ENCODE measurements at places on chromosomes 11 and 22.

DNA sequence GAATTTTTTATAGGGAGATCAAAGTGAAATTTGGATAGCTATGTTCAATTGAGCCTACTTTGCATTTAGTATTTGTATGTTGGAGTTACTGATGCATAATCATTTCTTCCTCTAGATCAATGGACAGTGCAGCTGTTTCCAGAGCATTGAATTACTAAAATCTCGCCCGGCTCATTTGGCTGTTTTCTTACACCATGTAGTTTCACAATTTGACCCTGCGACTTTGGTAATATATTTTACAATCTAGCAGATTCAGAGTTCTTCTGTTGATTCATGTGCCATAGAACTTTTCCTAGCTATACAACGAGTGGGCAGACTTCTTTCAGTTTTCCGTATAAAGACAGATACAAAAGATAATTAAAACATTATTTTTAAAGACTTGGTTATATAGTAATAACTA, 70.0 kb upstream of the GRIK4 start:
- no peak for DNase-seq

GRCh38 chr22:39349967-39350726, at the start of gene SYNGR1:
Gene SYNGR1, plus strand, starts transcription at chr22:39349991. Its CDS starts 20 bp downstream, at chr22:39350011.
- no peak for DNase-seq

DNA sequence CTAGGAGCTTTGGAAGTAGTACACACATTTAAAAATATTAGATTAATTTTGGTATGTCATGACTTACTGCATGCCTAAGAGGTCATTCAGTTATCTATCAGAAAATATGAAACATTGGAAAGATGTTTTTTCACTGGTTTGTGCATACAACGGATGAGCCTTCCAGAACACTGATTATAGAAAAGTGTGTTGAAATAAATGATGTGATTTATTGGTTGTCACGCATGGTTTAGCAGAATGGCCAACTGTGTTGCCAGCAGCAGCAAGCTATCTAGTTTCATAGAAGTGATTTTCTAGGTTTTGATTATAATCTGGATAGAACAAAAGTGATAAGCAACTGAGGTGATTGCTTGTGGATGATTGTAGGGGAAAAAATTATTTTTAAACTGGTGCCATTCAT, 53.6 kb downstream of the DDX10 start:
- no peak for DNase-seq

DNA sequence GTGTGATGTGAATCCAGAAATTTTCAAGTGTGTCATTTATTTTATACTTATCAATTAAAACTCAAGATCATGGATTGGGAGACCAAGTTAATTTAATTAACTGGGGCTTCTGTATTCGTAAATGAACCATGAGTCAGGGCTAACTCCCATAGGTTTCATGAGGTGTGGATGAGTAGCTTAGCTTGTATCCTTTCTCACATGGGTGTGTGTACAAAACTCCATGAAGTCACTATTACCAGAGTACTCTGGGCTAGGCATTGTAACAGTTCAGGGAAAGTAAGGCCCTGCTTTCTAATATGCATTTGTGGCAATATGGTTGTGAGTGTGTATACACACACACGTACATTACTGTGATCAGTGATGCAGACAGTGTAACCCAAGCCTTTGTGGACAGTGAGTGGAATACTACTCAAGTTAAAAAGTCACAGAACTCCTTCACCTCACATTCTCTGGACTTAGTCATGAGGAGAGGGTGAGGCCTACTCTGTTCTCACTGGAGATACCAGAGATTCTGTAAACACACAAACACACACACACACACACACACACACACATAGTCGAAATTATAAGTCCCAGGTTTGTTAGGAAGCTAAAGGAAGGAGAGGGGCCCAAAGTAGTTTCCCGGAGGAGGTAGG, 3.5 kb downstream of the CNTF start:
- no peak for DNase-seq

DNA sequence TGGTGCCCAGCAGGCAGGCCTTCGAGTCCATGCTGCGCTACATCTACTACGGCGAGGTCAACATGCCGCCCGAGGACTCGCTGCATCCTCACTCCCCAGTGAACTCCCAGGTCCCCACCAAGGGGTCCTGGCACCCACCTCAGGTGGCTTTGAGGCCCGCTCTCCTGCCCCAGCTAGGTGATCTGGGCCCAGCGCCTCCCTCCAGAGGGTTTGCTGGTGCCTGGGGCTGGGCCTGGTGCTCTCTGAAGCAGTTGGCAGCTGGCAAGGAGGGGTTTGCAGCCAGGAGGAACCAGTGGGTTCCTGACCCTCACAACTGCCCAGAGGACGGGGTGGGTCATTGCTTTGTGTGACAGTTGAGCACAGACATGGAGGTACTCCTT, 5.9 kb downstream of the THAP7 start:
- no peak for DNase-seq

DNA sequence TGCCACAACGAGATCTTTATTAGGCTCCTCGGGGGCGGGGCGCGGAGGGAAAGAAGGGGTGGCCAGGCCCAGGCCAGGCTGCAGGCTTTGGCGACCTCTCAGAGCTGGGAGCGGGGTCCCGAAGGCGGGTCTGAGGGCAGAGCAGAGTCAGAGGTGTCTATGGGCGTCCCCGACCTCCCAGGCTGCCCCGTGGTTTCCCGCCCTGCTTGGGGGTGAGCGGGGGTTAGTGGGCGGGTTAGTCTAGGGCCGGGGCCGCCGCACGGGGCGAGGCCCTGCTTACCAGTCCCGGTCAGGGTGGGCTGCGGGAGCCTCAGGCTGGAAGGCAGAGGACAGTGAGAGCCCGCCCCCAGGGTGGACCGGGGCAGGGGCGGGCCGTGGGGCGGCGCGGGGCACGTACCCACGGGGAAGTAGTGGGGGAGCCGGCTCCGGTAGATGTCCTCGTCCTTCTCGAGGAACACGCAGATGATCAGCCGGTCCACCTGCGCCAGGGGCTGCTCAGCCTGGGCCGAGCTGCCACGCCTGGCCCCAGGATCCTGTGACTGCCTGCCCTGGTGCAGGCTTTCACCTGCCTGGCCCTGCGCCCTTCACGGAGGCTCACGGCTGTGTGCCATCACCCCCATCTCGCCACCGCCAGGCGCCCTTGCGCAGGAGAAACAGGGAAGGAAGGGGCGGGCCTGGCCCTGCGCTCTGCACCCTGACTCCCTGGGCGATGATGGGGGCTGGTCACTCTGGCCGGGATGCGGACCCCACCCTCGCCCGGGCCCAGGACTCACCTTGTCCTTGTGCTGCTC, 12.5 kb downstream of the OTUB1 start:
- DNase-seq, result no peak

DNA sequence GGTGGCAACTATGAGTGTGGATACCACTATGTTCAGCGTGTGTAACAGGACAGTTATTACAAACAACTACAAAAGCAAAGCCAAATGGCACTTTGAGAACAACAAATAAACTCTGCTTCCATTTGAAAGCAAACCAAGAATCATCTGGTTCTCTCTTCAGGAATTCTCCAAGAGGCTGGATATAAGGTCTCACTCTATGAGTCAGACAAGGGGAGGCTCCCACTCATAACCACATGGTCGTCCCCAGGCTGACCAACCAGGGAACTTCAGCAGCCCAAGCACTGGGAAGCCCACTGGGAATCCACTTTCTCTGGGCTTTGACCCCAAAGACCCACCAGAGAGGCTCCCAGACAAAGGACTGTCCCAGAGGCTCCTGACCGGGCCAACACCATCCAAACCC, 35.3 kb downstream of the DGCR2 start:
- no peak for DNase-seq

DNA sequence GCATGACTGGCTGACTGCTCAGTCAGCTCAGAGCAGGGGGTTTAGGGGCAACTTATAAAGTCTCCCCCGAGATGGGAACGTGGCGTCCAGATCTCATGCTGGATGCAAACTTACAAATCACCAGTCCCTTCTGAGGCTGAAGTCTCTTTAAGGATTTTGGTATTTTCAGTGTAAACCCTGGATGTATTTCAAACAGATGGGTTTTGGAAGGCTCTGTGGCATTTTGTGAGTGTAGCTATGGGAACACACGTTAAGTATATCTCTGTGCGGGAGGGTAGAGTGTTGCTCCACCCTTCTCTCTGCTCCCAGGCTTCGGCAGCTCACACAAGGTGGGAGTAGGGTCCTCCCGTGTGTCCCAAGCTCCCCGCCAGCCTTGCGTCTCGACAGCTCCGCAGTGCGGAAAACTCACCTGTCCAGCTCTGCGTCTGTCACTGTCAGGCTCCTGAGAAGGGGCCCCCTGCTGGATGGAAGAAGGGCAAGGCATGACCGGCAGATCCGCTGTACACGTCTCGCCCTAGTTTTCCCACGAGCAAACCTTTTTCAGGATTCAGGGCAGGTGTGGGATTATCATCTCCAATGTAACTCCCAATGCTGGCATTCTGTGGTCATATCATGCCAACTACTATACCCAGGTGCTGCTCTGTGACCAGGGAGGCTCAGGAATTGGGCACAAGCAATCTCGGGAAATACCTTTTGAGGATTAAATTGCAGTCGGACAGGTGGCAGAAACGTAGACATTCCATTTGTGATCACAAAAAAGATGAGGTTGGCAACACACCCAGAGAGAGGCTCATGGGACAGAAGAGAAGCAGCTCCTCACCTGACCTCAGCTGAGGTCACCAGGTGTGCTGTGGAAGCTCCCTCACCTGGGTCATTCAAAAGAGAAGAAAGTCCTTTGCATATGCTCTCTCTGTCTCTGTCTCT, 313.9 kb upstream of the B3GAT1 start:
- no peak for DNase-seq

- DNase-seq, result no peak
Measured at GRCh38 chr11:66071381-66071801, 1.3 kb downstream of the PACS1 start.

GRCh38 chr11:15795378-15795777, 561.0 kb downstream of the SOX6 start:
- DNase-seq, result no peak

- no peak for DNase-seq
Measured at GRCh38 chr11:106656646-106657045, 361.6 kb downstream of the GUCY1A2 start.

DNA sequence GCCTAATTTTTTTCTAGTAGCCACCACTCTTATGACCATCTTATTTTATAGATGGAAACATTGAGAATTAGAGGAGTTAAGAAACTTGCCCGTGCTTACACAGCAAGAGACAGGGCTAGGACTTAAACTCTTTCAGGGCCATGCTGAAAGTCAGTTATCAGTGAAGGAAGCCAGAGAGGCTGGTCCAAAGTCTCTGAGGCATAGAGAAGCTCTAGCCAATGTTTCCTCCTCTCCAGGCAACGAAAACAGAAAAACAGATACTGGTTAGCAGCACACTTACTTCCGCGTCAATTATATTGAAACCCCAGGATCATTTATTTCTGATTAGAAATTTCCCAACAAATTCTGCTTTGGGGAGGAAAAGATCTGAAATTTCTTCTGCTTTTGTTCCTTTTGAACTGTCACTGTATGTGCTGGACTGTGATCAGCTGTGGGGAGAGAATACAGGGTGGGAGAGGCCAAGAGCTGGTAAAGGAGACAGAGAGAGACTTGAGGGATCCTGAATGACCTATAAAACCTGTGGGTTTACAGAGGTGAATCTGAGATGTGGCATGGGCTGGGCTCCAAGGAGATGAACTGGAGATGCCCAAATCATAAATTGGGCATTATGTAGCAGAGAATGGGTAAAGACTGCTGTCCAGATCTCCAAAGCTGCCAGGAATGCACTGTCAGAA, 37.5 kb upstream of the CAPRIN1 start:
- DNase-seq, result no peak

DNA sequence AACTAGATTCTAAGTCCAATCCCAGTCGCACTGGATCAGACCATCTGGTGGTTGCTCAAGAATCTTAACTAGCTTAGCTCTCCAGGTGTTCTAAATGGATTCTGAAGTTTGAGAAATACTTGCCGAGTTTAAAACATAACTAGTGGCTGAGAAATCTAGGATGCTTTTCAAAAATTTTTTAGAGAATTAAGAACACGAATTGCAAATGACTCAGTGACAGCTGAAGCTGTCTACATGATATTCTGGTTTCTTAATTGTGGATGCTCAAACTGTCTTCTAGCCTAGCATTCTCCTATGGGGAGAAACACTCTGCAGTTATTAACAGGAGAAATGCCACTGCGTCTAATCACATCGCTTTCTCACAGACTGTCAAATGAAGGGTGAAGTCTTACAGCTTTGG, 20.2 kb upstream of the TP53AIP1 start:
- DNase-seq, result no peak

- no peak for DNase-seq
Measured at GRCh38 chr11:60362241-60362640, 16.1 kb upstream of the MS4A7 start.

- peak; percentile 78 for DNase-seq
Measured at GRCh38 chr11:72352859-72353551, 81.3 kb downstream of the CLPB start.

DNA sequence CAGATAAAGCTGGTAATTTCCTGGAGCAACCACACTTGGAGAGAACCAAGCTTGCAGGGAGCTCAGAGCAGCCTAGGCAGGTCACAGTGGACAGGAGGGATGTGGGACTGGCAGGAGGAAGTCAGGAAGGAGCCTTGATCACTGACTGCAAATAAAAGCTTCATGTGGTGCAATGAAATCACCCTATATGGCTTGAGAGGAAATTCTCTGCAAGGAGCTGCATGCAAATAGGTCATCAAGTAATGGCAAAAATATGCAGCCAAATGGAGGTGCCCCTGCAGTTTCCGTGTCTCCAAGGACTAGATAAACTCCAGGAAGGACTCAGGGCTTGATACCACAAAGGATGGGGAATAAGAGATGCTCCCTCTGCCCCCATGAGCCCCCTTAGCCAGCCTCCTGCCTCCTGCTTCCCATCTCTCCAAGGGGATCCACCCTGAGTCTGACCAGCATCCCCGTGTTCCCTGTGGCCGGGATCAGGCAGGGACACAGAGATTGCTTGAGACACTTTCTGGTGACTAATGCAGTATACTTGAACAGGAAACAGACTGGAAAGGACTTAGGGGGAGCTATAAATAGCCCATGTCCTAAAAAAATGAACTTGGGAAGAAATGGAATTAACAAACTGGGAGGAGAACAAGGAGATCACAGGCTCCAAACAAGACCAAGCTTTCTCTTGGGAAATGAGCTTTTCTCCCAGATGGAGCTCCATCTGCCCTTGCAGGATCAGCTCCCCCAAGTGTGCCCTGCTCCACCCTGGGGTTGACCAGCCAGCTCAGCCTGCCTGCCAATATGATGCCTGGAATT, 23.9 kb upstream of the MICAL2 start:
- no peak for DNase-seq

- DNase-seq, result no peak
Measured at GRCh38 chr11:95867105-95867504, 56.8 kb downstream of the MTMR2 start.

DNA sequence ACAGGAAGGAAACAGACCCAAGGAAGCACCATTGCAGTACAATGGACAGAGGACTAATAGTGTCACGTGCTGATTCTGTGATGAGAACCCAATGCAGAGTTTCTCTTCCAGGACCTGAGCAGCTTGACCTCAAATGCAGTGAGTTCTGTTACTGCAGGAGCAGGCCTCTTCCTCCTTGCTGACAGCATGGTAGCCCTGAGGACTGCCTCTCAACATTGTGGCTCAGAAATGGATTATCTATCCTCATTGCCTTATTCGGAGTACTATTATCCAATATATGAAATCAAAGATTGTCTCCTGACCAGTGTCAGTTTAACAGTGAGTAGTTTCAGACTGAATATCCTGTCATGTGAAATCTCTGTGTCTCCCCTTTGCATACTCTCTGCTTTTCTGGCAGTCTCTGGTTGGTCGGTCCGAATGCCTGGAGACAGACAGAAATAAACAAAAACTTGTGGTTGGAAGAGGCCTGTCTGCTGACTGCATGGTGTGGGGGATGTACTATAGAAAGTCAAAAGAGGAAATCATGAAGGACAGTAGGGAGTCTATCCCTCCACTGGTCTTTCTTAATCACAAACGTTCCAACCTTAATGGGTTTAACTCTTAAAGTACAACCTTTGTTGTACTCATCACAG, 6.9 kb upstream of the MS4A14 start:
- no peak for DNase-seq

- DNase-seq, result no peak
Measured at GRCh38 chr22:44385781-44386180, 73.0 kb upstream of the SHISAL1 start.
